ENCODE measurements at places on chromosomes 12 and 14.

DNA sequence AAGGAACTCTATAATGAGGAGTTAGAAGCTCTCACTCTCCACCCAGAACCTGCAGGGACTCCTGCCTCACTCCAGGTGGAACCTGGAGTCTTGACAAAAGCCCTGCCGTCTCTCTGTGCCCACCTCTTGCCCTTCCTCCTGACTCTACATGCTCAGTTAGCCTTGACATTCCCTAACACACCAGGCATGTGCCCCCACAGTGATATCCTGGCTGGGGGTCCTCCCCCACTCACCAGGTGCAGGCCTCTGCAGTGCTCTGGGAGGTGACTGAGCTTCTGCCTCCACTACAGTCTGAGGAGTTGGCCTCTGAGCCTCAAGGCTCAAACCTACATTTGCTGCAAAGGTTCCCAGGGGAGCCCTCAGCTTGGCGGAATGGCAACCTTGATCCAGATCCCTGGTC, 300.7 kb downstream of the ADGRD1 start:
- DNase-seq: no peak

DNA sequence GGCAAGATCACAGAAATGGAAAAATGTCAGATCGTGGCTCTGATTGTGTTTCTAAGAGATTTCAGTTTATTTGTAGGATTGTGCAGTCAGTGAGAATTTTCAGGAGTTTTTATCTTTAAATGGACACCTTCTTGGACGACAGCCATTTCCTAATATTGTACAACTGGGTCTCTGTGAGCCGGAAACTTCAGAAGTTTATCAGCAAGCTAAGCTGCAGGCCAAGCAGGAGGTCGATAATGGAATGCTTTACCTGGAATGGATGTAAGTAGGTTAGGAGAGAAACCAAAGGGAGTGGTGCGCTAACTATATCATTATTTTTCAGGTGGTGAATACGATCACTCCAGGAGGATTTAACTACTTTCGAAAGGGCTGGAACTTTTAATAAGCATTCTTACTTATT, 26.4 kb downstream of the APAF1 start:
- DNase-seq: no peak

- no peak for DNase-seq
Observed at GRCh38 chr14:70726651-70727375, 82.5 kb downstream of the MAP3K9 start.

- DNase-seq: no peak
Observed at GRCh38 chr12:19205120-19205519, 75.6 kb downstream of the PLEKHA5 start.

DNA sequence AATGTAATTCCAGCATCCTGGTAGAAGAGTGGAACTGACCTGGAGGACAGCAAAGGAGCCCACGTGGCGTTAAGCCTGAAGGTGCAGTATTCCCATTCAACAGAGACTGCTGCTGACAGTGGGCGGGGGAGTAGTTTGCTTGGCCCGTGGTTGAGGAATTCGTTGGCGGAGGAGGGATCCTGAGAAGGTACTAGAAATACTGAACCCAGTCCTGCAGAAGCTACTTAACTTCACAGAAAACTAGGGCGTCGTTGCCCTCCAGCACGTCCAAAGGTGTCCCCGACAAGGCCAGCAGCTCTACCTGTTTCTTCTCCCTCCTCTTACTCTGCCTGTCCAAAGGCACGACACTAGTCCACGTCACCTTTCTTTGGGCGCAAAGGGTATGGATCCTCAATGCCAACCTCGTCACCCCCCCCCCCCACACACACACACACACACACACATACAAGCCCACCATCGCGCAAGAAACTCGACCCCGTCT, 303 bp downstream of the PUS7L start:
- peak; percentile 15 for DNase-seq

GRCh38 chr14:94660306-94660946, 48.2 kb downstream of the SERPINA3 start:
- DNase-seq: no peak

DNA sequence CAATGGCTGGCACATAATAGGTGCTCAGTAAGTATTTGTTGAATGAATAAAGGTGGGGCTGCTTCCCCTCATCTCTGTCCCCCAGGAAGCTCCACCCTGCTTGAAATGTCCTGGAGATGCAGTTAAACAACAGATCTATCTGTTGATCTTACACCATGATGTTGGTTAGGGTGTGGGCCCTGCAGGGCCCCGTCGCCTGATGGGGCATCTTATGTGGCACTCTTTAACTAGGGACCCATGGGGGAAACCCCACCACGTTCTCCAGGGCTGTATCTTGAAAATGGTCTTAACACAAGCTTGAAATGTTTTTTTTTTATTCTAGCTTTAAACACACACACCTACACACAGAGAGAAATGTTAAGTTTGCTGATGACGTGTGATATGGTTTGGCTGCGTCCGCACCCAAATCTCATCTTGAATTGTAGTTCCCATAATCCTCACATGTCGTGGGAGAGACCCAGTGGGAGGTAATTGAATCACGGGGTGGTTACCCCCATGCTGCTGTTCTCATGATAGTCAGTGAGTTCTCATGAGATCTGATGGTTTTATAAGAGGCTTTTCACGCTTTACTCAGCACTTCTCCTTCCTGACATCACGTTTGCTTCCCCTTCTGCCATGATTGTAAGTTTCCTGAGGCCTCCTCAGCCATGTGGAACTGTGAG, 741.7 kb downstream of the VRK1 start:
- DNase-seq: no peak

DNA sequence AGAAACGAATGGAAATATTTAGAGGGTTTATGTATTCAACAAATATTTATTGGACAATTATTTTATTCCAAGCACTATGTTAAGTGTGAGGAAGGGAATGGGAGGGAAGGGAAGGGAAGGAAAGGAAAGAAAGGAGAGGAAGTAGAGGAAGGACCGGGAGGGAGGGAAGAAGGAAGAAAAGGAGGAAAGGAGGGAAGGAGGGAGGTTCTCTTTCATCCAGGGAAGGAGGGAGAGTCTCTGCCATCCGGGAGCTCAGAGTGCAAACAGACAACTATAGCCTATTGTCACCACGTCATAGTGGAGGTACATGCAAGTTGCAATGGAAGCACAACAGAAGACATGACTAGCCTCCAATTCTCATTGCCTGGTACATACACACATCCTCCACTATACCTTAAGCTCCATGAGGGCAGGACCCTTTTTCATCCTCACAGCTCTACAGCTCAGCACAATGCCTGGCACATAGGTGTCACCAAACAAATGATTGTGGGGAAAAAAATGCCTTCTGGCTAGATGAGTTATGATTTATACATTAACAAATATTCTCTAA, 48.1 kb downstream of the DAD1 start:
- no peak for DNase-seq

DNA sequence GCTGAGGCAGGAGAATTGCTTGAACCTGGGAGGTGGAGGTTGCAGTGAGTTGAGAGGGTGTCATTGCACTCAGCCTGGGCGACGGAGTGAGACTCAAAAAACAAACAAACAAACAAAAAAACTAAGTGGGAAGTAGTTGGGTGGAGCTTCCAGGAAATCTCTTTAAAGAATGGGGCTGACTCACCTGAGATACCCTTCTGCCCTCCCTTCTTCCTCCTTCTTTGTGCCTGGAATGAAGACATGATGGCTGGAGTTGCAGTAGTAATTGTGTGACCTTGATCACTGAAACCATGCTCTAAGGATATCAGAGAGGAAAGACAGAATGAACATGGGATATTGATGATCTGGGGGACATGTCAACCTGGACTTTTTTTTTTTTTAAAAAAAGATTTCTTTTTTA, 87.6 kb upstream of the MED13L start:
- no peak for DNase-seq
